ENCODE measurements at places on chromosomes 7 and 10.

DNA sequence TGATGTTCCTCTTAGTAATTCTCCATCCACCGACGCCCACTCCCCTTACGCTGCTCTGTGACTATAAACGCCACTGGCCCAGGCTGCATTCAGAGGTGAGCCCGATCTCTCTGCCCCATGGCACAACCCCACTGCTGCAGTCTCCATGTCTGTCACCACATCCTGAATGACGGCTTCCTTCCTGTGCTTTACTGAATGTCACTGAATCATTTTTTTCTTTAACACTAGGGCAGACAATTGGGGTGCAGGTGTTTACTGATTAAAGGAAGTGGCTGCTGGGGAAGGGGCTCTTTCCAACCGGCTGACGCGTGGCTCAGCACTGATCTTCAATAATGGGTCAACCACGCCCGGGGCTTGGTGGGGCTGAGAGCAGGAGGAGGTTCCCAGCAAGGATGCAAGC lies 208.3 kb downstream of the USP6NL start:
- ATAC-seq, result peak; percentile 94

DNA sequence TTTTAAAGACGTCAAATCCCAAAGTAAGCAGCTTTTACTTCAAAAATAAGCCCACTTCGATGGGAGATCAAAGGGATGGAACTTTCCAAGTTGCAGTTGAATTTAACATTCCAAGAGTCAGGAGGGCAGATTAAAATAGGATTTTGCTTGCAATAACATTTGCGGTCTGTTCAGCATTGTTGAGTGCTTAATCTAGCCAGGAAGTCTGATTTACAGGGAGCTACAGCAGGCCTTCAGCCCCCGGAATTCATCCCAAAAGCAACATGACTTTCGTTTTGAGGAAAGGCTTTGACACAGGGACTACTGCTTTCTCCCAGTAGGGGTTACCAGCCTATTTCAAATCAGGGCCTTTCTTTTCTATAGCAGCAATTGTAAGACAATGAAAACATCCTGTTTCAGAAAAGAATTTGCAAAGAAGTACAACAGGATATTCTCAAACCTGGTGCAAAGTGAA lies 279.6 kb upstream of the PITRM1 start:
- ATAC-seq, result no peak

DNA sequence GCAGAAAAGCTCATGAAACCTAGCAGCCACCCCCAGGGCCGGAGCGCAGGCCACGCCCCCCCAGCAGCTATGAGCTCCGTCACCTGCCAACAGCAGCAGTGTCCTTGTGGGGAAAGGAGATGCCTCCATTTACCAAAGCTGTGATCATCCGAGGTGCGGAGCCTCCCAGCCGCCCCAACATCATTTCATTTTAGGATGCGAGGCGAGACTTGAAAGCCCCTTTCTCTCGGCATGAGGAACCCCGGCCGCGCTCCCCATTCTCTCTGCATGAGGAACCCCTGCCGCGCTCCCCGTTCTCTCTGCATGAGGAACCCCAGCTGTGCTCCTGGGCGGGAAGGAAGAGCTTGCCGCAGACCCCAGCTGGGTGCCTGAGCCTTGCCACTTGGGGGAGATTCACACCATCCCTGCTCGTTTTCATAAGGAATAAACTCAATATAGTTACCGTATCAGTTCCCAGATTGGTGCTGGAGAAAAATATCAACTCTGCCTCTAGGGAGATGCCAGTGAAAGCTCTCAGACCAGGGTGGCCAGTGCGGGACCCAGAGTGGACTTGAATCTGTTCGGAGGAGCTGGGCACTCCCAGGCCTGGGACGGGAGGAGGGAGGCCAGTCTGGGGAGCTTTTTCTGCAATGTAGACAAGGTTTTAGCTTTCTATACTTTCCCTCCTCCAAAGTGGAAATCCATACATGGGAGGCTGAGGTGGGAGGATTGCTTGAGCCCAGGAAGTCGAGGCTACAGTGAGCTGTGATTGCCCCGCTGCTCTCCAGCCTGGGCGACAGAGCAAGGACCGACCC lies 35.0 kb downstream of the JAKMIP3 start:
- no peak for ATAC-seq

DNA sequence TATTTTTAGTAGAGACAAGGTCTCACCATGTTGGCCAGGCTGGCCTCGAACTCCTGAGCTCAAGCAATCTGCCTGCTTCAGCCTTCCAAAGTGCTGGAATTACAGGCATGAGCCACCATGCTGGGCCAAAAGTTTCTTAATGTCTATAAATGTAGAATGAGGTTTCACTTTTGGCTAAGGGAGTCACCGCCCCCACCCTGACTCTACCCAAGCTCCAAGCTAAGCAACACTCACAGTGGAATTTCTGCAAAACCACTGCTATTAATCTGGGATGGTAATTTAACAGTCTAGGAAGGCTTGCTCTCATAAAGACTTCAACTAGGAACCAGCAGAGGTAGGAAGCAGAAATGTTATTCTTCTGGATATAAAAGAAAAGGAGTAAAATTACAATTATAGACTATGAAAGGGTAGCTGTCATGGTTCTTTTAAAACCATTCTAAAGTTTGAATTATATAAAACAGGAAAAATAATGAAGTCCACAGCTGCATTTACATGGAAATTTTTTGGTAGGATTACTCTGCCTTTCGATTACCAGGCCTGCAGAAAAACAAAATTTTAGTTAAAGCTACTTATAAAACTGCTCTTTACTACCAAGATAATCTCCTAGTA lies 211.6 kb downstream of the SFMBT2 start:
- no peak for ATAC-seq

- no peak for ATAC-seq
These were observed 186.4 kb downstream of the MGMT start for GRCh38 chr10:129653428-129653827.

GRCh38 chr10:132973903-132974241 lies 31.5 kb upstream of the CFAP46 start:
- ATAC-seq, result no peak

DNA sequence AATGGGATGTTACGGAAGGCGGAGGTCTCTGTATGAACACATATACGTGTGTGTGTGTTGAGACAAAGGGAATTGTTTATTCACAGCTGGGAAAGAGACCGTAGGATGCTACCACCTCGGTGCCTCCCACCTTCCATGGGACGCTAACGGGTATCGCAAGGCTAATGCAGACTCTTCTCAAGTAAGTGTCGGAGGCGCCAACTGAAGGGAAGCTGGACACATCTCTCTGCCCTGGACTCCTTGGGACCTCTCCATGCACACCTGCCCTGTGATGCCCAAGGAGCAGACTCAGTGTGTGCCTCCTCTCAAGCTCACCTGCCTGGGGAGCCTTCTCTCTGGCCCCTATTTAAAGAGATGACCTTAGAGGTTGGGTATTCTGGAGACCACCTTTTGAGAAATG lies 230.9 kb downstream of the DNAJB6 start:
- no peak for ATAC-seq

- ATAC-seq, result peak; percentile 33
These were observed 37.3 kb downstream of the DNAH11 start for GRCh38 chr7:21580073-21580521.

- no peak for ATAC-seq
These were observed 19.4 kb downstream of the TUBAL3 start for GRCh38 chr10:5385224-5385623.

DNA sequence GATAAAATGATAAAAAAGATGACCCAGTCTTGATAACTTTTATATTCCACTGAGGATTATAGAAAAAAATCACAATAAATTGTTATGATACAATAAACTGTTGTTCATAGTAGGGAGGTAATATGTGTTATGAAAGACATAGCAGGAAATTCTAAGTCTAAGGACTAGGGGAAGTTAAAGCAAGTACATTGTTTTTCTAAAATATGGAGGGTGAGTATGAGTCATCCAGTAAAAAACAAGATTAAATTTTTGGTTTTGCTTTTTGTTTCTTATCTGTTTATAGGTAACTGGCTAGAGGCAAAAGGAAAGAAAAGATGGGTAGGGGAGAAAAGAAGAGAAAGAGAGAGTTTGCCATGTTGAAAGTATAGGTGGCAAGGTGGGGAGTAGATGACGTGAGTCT lies 188.4 kb downstream of the POLR1F start:
- no peak for ATAC-seq

- ATAC-seq, result peak; percentile 69
These were observed 95.6 kb downstream of the USP6NL start for GRCh38 chr10:11515596-11516430.

GRCh38 chr10:14056610-14057332 lies 274.0 kb downstream of the FRMD4A start:
- ATAC-seq, result no peak

DNA sequence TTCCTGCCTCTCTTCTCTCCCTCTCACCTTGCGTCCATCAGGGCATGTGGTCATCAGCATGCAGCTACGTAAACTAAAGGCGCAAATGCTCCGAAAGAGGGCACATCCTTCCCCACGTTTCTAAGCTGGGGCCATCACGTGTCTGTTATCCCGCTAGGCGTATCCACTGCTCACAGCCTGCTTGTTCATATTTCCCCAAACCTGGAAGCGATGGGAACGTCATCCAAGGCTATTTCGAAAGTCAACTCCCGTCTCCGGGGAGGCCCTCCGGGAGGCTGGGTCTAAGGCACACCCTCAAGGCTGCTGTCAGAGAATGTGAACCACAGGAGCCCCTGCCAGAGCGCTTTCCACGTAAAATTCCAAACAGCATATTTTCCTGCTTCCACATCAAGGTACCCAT lies 199.2 kb downstream of the DIP2C start:
- no peak for ATAC-seq

GRCh38 chr7:126362746-126363145 lies 890.0 kb downstream of the GRM8 start:
- ATAC-seq, result no peak

- ATAC-seq, result peak; percentile 75
These were observed 11.9 kb downstream of the HNRNPF start for GRCh38 chr10:43396928-43397624.

GRCh38 chr7:2808891-2809665 lies 35.0 kb downstream of the GNA12 start:
- no peak for ATAC-seq

GRCh38 chr10:70478191-70479164 lies at the start of gene PALD1:
TSS of gene PALD1 (plus strand) at chr10:70478767. CDS start at chr10:70525952, 47,185 bp downstream.
- peak; percentile 31 for ATAC-seq

GRCh38 chr10:94052866-94053791 lies 59.4 kb downstream of the PLCE1 start:
- no peak for ATAC-seq

- no peak for ATAC-seq
These were observed 7.2 kb upstream of the MBL2 start for GRCh38 chr10:52779541-52780390.

DNA sequence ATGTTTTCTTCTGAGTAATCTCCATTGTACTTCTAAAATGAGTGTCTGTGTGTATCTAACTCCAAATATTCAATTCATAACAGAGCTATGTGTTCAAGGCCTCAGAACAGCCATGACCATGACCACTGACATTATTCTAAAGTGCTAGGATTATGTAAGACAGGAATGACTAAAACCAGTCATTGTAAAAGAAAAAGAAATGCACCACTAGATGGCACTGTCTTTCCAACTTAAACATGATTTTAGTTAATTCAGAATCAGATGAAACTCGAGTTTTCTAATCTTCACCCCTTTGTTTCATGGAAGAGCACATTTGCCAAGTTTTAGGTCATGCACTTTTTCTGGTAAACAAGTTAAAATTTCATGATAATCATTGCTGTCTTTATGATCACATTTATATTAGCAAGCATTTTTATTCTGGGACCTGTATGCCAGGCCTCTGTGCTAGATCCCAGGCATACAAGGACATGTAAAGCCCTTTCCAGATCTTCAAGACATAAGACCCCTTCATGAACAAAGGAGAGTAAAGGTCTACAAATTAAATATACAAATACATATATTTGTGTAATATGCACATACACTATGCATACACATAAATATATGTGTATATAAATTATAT lies 26.1 kb upstream of the RSU1 start:
- peak; percentile 69 for ATAC-seq
